ENCODE measurements at places on chromosomes 1 and 21.

DNA sequence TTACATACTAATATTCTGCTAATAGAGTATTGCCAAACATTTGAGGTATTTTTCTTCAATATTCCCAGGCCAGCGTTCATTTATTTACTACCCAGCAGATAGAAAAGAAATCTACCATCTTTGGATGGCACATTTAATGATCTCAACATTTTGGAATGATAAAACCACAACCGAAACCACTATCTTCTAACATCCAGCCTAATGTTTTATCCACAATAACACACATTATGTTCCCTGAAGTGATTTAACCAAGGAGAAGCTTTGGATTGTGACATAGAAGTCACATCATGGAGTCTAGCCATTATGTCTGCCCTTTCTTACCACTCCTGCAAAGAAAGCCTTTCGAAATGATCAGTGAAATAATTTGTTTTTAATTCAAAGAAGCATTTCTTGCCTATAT is 497.1 kb upstream of the PLXNA2 start:
- DNase-seq: no peak

DNA sequence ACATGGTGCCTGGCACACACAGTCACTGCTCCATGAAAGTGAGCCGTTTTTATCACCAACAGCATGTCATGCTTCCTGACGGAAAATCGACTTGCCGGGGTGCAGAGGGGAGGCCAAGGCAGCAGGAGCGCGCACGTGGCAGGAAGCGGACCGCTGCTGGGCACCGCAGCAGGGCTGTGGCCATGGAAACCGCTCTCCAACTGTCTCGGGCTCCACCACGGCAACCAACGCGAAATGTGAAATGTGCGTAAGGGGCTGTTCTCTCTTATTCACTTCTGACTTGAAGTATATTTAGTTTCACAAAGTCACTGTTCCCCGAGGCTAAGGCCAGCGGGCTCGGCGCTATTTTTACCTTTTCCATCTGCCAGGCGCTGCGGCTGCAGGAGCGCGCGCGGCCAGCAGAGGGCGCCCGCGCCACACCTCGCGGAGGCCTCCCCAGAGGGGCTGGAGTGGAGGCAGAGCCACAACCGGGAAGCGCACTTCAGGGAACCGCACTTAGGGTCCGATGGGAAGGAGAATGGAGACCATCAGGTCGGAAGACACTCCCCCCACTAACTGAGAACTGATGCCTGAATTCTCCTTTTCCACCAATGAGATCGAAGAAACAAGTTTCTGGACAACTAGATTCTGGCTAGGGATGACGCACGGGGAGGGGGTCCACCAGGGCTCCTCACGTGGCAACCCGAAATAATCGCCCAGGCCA is 19.7 kb downstream of the RCC2 start:
- peak; percentile 51 for DNase-seq

DNA sequence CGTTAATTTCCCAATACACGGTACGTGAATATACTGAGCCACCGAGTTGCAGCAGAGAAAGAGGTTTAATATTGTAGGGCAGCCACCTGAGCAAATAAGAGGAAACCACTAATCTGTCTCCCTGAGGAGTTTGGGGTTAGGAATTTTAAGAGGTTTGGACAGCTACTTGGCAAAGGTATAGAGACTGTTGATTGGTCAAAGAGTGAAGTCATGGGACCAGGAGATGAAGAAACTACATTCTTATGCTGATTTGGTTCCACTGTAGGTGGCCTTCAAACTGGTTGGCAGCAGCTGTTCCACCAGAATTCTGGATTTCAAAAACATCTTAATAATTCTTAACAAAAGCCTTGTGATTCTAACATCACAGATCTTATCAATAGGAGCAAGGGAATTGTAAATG is 485.4 kb upstream of the PRMT6 start:
- no peak for DNase-seq

GRCh38 chr1:246947255-246947654 is 15.5 kb upstream of the AHCTF1 start:
- no peak for DNase-seq

DNA sequence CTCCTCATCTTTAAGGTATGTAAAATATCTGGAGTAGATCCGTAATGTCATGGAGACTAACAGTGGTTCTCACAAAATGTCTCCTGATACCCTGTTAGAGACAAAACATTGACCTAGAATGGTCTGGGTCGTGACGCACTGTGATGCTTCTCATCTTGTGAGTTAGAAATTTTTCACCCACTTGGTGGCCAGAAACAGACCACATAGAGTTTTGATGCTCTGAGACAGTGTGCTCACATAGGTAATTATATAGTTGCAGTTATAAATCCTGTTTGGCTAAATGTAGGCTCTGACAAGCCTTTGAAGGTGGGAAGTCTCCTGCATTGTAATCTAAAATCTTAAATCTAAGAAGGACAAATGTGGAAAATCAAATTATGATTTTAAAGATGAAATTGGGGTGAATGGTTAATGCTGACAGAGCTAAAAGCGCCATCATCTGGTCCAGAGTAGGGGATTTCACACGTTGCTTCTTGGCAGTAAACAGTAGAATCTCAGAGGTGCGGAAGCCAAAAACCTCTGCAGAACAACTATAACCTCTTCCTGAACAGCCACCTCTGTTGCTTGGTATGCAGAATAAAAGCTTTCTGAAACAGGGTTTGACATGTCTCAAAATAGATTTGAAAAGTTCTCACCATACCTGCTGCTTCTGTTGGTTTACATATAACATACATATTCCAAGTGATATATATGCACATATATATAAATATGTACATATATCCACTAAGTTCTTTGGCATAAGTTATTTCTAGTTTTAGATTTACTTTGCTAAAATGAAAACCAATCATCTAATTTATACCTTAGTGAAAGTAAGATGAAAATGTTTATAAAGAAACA is 17.1 kb downstream of the RPAP2 start:
- DNase-seq: no peak

DNA sequence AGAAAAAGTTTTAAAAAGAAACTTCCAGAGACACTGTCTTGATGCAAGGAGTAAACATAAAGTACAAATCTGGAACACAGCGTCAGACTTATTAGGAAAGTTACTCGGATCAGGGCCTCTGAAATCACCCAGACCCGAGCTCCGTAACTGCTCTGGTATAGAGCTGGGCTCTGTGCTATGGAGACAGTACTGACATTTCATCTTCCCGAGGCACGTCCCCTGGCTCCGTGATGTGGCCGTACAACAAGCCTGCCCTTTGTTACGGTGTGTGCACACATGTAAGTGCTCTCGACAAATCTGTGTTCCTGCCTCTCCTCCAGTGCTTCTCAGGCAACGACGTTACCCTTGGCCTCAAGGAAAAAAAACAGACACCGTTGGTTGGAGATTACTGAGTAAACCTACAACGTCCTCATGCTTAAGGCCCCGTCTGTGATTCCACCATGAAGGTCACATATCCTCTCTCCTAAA is 107.0 kb upstream of the IRF2BP2 start:
- no peak for DNase-seq

DNA sequence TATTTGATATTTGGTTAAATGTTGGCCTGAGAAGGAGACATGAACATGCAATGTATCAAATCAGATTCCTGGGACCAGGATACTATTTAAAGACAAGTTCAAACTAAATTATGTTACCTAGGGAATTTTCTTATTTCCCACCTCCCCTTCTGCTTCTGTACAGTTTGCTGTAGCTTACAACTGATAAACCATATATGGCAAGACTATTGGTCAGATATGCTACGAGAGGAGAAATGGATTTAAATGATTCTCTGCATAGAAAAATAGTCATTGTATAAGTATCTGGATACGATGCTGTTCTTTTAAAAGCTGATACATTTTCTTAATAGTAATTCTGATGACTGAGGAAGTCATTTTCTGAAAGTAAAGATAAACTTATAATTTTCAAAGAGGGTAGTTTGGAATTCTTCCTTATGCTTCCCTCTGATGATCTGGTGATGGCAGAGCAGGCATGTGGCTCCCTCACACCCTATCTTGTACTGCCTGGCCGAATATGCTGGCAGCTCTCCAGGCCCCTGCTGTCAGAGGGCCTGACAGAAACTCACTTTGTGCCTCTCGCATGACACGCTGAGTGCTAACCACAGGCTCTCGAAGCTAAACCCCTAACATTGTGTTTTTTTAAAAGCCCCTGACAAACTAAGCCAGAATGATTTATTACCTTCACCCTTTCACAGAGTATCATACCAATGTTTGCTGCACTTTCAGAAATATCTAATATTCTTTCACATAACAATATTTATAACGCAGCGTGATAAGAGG is 19.4 kb downstream of the RRP15 start:
- DNase-seq: no peak

- peak; percentile 54 for DNase-seq
These were observed 200.4 kb downstream of the NRIP1 start for GRCh38 chr21:14864211-14865021.

GRCh38 chr1:162568802-162569201 is 7.3 kb downstream of the UAP1 start:
- no peak for DNase-seq

- no peak for DNase-seq
These were observed 117.4 kb downstream of the AKT3 start for GRCh38 chr1:243732637-243733036.

DNA sequence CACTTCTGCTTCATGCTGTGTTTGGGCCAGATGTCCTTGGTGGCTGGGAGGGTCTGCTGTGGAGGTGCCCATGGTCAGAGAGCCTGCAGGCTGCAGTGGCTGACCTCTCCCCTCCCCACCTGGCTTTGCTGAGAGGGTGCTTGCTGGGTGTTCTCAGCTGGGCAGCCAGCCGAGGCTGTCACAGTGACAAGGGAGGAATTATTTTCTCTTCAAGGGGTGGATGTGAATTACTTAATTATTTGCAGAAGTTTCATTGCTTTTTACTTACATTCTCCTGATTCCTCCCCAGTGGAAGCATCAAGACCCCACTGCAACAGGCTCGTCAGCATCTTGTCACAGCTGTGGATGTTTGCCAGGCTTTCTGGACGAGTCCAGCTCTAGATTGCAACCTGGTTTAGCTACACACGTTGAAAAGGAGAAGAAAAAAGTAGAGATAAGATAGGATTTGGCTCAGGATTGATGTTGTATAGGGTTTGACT is 70.3 kb downstream of the GALNT2 start:
- DNase-seq: no peak

- DNase-seq: no peak
These were observed 3.1 kb upstream of the GJC2 start for GRCh38 chr1:228146417-228147150.

- no peak for DNase-seq
These were observed 15.2 kb downstream of the ADCY10 start for GRCh38 chr1:167898578-167899222.

DNA sequence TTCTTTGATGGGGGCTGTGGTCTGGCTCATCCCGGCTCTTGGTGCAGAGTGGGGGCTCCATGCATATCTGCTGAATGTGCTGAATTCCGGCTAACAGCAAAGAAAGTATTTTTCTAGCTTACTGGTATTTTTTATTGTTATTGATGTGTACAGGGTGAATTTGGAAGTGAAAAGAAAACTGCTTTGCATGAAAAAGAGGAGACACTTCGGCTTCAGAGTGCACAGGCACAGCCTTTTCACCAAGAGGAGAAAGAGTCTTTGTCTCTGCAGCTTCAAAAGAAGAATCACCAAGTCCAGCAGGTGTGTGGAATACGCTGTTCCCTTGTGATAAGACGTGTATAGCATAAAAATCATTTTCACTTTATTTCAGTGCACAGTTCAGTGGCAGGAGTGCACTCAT is 57.6 kb downstream of the PCNT start:
- DNase-seq: no peak

- no peak for DNase-seq
These were observed 16.5 kb downstream of the NADK start for GRCh38 chr1:1761504-1762376.

- DNase-seq: no peak
These were observed 40.3 kb downstream of the PLEKHA6 start for GRCh38 chr1:204319462-204319861.

DNA sequence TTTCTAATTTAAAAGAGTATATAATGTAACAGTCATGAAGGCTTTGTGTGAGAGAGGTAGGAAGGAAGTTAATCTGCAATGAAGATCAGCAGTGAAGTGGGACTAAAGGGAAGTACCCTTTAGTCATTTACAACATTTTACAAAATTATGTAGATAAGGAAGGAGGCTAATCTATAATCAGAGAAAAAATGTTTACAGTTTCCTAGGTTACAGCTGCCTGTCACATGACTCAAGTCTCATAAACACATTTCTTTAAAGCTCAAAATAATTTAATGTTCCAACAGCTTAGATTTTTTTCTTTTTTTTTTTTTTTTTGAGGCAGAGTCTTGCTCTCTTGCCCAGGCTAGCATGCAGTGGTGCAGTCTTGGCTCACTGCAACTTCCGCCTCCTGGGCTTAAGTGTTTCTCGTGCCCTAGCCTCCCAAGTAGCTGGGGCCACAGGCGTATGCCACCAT is 26.2 kb upstream of the CAP1 start:
- no peak for DNase-seq

GRCh38 chr1:116680752-116681151 is 13.2 kb upstream of the IGSF3 start:
- no peak for DNase-seq

GRCh38 chr1:20361805-20362381 is 71.2 kb downstream of the VWA5B1 start:
- peak; percentile 78 for DNase-seq

GRCh38 chr21:33023574-33024200 is 2.0 kb upstream of the OLIG2 start:
- no peak for DNase-seq

GRCh38 chr1:164953815-164954214 is 394.8 kb downstream of the PBX1 start:
- DNase-seq: no peak

DNA sequence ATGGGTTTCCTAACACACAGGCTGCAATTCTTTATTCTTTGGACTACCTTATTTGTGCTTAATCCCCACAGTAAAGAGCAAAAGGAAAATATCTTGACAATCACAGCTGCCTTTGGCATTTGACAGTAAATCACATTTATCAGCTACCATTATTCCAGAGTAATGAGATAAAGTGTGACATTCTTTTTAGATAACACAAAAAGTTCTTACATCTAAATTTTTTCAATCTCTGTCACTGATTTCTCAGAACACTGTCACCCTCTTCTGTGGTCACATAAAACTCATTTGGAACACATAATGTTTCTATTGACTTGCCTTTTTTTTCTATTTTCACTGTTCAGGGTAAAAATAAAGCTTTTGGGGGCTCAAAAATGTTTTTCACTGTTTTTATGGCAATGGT is 484.6 kb downstream of the LTN1 start:
- DNase-seq: no peak

- no peak for DNase-seq
These were observed at the start of gene UTS2 for GRCh38 chr1:7852804-7853683. Gene UTS2 (minus strand): TSS chr1:7853065. CDS start chr1:7853003, 62 bp downstream.

- DNase-seq: no peak
These were observed 13.0 kb upstream of the LTN1 start for GRCh38 chr21:29005696-29006095.

- peak; percentile 67 for DNase-seq
These were observed 43.7 kb upstream of the RNF11 start for GRCh38 chr1:51192213-51192843.

- no peak for DNase-seq
These were observed 43.2 kb downstream of the TBCE start for GRCh38 chr1:235410467-235410866.

GRCh38 chr1:41913014-41913413 is 5.7 kb downstream of the HIVEP3 start:
- no peak for DNase-seq

GRCh38 chr1:211493876-211494653 is 2.1 kb upstream of the RD3 start:
- no peak for DNase-seq

- DNase-seq: no peak
These were observed 829 bp downstream of the SPEN start for GRCh38 chr1:15848143-15848928.

- DNase-seq: no peak
These were observed 47.5 kb upstream of the IPO9 start for GRCh38 chr1:201781437-201781836.

Measured in neuronal stem cell (in vitro differentiated cells).